ENCODE measurements at places on chromosomes 6 and 20.

DNA sequence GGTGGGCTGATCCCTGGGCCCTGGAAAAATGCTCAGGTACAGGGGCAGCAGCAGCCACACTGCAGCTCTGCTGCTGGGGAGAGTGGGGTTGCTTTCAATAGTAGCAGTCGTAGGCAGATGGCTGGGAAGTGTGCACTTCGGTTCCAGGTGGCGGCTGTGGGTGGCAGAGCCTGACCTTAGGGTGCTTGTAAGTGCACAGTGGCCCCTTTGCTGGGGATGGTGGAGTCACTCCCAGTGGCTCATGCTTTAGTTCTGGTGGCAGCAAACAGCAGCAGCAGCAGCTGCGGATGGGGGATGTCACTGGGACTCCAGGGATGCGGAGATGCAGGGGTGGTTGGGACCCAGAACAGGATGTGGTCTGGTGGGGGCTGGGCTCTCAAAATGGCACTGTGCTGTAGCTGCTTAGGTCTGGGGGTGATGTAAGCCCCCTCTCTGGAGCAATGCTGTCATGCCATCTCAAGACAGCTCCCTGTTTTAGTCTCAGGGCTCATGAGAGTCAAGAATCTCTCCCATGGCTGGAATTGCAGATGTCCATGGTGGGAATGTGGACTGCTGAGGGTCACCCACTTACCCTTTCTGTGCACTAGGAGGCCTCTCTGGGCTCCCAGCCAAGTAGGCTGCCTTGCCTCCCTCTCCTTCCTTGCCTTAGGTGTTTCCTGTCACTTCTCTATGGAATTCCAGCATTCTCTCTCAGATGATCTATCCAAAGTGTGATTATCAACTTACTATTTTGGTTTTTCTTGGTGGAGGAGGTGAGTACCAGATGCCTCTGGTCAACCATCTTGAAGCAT lies 146.7 kb upstream of the SLC22A23 start:
- no peak for DNase-seq

- DNase-seq, result no peak
Measured at GRCh38 chr6:16674801-16675392, 86.4 kb downstream of the ATXN1 start.

- DNase-seq, result no peak
Measured at GRCh38 chr6:24076011-24076410, 50.0 kb upstream of the NRSN1 start.

DNA sequence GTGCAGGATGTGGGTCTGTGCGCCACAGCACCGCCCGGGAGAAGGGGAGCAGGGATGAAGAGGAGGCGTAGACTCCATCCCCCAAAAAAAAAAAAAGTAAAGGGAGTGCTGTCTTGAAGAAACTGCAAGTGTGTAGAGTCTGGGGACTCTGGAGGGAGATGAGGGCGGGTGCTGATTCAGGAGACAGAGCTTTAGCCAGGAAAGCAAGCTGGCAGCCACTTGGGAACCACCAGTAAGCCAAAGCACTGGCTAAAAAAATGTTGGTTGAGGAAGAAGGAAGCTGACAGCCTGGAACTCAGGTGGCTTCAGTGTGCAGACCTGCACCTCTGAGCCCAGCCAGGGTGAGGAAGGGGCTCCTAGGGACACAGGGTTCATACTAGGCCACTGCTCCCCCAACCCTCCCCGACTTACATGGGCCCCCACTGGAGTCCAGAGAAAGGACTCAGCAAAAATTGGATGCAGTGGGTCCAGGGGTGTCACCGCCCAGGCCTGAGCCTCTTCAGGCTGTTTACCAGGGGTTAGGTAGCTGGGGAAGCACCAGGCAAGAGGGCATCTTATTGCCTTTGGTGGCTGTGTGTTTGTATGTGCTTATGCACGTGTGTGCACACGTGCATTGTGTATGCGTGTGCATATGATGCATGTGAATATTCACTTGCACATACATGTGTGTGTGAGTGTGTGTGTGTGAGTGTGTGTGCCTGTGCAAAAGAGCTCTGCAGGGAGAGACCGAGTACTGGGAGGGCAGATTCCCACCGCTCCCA lies 153.5 kb upstream of the MLN start:
- DNase-seq, result peak; percentile 18

DNA sequence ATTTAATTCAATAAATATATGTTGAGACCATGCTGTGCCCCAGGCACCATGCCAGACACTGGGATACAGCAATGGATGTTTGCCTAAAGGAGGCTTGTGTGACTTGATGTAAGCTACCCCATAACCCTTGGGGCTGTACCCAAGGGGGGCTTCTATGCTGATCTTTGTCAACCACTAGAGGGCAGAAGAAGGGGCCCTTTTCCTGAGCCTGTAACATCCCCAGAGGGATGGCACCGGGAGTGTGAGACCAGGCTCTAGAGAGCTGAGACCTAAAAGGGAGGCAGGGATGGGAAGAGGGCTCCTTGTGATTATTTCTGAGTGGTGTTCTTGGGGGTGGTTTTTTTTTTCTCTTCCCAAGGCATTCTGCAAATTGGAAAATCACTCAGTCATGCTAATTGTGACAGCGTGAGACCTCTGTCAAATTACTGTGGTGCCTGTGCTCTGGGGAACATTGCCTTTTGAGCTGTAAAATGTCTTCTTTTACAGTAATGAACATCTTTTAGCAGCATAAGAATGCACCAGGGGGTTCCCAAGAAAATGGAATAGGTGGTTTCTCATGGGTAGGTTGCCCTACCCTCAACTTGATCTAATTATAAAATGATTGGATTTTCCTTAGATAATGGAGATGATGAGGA lies 138.7 kb upstream of the SLC24A3 start:
- DNase-seq, result no peak

GRCh38 chr6:6282716-6283115 lies 37.7 kb downstream of the F13A1 start:
- DNase-seq, result no peak

Data from Right ventricle myocardium inferior (tissue), 1 donor.